ENCODE measurements at places on chromosomes 5 and 9.
A peak's percentile ranks its signal among the peaks of the same experiment; 100 is the strongest.

- no peak for DNase-seq
These were observed 91.4 kb upstream of the RANBP6 start for GRCh38 chr9:6106711-6107339.

DNA sequence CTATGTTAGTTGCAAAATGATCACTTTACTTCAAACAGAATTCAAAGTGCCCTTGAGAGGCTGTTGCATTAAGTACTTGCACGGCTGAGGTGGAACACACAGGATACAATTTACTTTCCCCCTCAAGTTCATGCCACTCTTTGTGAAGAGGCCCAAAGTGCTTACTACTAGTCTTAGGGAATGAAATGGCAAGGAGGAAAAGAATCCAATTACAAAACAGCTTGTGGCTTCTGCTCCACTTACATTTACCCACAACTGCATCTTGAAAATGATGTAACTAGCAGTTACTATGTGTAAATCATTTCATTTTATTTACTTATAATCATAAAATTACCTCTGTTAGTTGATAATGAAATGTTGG, 14.6 kb downstream of the FOXD1 start:
- no peak for DNase-seq

DNA sequence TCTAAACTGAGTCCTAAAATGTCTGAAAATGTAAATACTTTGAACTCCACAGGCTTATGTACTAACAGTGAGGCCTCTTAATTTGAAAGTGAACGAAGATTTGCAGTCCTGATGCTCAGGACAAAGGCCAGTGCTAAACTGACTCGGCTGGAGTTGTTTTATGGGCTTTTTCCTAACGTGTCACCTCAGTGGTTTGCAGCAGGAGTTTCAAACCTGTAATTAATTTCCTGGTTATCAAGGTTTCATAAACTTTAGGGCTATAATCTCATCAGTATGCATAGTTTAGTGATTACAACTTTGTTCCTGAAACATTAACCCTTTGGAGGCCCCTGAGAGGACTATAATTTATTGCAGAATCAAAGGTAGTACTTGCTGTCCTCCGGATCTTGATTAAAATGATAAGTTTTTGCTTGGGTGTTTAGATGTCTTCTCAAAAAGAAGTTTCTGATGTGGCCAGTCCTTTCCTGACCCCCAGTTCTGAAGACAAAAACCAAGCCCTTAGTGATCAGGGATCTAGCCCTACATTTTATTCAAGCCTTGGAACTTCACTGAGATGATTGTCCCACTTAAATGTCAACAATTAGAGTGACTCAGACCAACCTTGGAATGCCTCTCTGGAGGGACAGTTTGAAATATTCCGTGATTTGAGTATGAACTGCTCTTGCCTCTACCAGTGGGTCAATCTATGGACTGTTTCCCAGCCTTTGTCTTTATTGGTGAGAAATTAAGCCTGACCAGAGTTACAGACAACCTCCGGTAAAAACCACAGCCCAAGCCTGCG, 11.1 kb upstream of the S100Z start:
- no peak for DNase-seq

DNA sequence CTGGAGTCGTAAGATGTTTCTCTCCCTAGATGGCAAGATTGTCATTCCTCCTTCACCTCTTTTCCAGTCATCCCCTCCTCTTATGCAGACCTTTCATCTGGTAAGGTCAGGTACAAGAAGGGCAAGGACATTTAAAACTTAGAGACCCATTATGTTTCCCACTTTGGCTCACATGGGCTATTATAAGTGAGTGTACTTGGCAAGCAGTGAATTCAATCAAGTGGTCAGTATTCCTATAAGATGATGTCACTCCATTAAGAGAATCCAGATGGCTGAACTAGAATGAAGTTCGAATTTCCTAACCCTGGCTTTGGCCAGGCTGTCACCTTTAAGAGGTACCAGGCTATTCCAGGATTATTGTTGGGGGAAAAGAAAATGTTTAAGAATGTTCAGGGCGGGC, 32.2 kb downstream of the ZNF131 start:
- peak; percentile 26 for DNase-seq

DNA sequence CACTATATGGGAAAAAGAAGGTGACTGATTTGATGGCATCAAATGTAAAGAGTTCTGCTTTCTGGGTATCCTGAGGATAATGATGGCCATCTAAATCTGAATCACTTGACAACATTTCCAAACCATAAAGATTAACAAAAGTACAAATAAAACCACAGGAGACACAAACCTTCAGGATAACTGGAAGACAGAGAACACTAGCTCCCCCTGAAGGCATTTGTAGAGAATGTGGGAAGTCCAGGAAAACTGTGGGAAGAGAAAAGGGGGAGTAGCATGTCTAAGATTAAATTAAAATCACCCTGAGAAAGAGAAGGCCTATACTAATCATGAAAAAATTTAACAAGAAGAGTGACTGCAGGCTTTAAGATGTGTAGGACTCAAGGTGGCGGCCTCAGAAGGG, 116.2 kb downstream of the PRELID2 start:
- DNase-seq: peak; percentile 14

- no peak for DNase-seq
These were observed 837.1 kb upstream of the C9orf72 start for GRCh38 chr9:28410411-28410810.

DNA sequence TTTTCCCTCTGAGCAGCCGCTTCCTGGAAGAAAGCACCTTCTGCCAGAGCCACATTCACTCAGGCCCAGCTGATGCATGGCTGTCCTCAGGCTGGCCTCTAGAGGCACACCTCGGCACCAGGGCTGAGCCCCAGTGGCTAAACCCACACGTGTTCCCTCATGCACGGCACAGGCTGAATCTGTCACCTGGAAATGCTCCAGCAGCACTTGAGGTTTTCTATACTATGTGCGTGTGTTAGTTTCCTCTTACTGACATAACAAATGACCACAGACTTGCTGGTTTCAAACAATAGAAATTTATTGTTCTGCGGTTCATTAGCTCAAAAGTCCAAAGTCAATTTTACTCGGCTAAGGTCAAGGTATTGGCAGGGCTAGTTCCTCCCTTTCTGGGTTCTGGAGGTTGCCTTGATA, 141.4 kb downstream of the LRRC70 start:
- no peak for DNase-seq
